ENCODE measurements at places on chromosomes 2 and 18.

DNA sequence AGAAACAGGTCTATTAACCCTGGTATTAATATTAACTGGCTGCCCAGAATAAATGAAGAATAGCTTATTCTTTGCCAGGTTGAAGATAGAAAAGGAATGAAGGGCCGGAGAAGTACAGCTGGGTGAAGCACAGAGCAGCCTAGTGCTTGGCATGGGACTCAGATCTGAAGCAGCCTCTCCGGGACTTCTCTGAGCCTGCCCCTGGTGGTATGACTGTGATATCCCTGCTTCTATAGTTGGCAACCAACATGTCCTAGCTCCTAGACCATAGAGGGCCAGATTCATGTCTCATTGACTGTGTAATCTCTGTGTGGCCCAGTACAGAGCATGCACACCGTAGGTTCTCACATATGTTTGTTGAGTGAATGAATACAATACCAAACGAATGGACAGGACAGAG lies 107.8 kb downstream of the MSH2 start:
- no peak for DNase-seq

DNA sequence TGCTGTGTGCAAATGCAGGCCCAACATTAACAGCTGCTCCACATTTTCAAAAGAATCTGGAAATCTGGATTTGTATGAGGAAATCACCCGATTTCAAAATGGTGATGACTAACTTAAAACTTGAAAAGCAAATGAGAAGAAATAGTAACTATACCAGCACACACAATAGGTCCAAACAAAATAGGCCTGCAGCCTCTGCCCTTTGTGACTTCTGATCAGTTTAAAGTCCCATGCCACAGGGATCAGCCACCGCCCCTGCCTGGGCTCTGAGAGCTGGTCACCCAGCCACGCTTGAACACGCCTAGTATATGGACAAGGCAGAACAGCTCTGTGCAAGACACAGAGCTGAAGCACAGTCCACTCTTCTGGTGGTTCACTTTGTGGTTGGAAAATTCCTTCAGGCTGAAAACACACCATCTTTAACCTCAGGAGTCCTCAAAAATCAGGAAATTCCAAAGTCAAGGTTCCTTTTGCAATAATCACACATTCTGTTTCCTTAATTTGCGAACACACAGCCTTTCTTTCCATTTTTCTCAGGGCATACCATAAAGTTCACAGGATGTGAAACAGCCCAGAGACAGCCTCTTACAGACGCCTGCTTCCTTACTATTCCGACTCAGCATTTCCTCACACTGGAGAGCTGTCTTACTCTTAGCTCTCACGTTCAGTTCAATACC lies 150.1 kb upstream of the RIOK3 start:
- DNase-seq = no peak

DNA sequence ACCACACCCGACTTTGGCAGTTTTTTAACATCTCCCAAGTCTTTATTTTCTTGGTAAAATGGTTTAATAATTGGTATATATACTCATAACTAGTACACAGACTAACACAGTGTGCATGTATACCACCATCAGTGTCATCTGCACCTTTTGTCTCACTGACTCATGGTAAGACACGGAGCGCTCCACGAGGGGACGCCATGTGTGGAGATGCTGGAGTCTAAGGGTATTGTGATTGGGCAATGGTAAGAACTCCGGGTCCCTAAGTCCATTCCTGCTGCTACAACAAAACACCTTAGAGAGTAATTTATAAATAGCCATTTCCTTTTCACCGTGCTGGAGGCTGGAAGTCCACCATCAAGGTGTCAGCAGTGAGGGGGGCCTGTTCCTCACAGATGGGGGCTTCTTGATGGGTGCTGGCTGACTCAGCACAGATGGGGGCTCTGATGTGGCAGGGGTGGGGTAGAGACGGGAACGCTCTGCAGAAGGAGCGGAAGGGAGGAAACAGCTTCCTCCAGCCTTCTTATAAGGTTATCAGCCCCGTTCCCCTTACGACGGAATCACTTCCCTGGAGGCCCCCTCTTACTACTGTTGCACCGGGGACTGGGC lies 42.0 kb upstream of the EDAR start:
- peak; percentile 18 for DNase-seq

DNA sequence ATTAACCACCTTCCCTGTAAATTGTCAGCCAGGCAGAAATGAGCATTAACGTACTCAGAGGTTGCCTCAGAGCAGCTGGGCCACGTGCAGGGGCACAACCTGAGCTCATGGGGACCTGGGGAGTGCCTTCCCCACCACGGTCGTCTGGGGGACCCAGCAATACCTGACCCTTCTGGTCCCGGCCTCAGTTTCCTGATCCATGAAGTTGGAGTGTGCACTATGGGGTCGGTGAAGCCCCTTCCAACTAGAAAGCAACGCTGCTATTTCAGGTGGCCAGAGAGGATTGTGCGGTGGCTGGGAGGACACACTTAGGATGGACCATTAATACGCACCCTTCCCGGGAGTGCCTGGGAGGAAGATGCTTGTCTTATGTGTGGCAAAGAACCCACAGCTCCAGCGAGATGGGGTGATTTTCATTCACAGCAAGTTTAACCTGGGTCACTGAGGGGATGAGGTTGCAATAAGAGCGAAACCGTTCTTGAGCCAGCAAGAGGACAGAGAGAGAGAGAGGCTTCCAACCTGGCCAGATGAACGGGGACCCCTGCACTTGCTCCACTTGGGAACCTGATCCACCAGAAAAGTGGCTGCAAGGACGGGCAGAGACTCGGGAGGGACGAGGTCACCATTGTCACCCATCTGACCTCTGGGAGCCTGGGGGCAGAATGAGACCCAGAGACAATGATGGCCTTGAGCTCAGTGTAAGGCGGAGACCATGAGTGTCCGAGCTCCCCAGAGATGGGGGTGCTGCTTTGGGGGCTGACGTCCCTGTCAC lies 36.2 kb downstream of the NGEF start:
- no peak for DNase-seq

DNA sequence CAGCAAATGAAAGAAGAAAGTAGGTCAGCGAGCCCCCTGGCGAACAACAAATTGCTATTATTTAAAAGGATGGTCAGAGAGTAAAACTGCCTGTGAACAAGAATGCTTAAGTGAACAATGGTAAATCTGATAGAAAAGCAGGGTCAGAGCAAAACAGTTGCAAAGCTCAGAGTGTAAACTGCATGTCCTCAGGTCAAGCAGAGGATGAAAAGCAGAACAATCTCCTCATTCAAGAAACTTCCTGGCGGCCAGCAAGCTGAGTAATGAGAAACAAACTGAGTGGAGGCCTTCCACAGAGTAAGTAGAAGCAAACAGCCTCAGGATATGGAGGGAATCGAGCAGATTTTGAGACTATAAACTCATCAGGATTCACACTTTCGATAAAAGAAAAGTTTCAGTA lies 117.9 kb downstream of the PPP1R1C start:
- no peak for DNase-seq

- no peak for DNase-seq
These were observed 42.2 kb upstream of the ARHGAP15 start for GRCh38 chr2:143087033-143087432.

- no peak for DNase-seq
These were observed 75.1 kb downstream of the CIB4 start for GRCh38 chr2:26566081-26566375.

- DNase-seq = no peak
These were observed 28.2 kb upstream of the CHRNA1 start for GRCh38 chr2:174792309-174793025.

GRCh38 chr2:131105950-131106801 lies 1.0 kb downstream of the PLEKHB2 start:
- no peak for DNase-seq

DNA sequence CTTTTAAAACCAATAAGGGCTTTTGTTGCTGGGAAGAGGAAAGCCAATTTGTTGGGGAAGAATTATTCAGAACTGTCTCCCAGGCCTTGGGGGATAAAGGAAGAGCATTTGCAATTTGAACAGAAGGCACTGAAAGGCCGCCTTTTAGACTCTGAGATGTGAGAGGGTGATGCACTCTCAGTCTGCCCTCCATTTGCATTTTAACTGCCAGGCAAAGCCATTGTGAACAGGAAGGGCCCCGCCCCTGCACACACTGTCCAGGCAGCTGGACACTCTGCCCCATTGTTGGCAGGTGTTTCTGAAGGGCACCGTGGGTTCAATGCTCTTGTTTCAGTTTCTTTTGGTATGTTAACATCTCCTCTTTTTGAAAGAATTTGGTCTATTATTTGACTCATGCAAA lies 169.5 kb upstream of the COPS8 start:
- DNase-seq = no peak

DNA sequence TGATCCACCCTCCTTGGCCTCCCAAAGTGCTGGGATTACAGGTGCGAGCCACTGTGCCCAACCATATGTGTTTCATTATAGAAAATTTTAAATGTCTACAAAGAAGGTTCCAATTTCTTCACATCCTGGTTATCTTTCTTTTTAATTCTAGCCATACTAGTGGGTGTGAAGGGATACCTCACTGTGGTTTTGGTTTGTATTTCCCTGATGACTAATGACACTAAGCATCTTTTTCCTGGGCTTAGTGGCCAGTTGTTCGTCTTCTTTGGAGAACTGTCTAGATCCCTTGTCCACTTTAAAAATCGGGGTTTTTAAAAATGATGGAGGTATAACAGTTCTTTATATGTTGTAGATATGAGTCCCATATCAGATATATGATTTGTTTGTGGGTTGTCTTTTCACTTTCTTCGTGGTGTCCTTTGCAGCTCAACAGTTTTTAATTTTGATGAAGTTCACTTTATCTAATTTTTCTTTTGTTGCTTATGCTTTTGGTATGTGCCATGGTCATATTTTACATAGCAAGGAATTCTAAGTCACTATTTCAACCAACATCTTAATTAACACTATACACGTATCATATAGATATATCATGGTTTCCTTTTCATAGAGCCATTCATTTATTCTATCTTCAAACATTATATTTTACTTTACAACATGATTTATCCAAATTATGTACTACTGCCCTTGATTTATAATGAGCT lies 135.0 kb upstream of the RIOK3 start:
- no peak for DNase-seq

GRCh38 chr2:58688813-58689212 lies 447.7 kb upstream of the FANCL start:
- no peak for DNase-seq

GRCh38 chr2:3759331-3759730 lies 56.0 kb downstream of the DCDC2C start:
- no peak for DNase-seq

DNA sequence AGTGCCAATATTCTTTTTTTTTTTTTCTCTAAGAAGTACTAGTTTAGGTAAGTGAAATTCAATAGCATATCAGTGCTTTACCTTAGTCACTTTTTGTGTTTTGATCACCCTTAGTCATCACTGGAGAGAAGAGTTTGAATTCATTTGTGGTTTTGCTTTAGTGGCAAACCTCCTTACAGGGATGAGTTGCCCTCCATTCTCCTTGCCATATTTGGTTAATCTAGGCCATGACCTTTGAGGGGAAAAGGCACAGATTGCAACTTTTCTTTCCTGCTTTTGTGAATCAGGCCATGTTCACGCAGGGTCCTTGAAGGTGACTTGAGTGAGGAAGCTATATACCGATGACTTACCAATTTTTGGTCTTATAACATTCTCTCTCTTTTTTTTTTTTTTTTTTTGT lies 34.4 kb downstream of the PLEKHA3 start:
- DNase-seq = no peak

DNA sequence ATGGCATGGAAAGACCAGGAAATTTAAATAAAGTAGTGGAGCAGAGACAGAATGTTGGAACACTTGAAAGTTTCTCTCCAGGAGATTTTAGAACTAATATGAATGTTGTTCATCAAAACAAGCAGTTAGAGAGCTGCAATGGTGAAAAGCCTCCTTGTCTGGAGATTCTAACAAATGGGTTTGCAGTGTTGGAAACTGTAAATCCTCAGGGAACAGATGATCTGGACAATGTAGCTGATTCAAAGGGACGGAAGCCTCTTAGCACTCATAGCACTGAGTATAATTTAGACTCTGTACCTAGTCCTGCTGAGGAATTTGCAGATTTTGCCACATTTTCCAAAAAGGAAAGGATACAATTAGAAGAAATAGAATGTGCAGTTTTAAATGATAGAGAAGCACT lies 27.7 kb downstream of the AFTPH start:
- no peak for DNase-seq

- no peak for DNase-seq
These were observed 533.5 kb downstream of the TNS1 start for GRCh38 chr2:217469203-217469810.

- DNase-seq = no peak
These were observed 312.2 kb downstream of the LRATD1 start for GRCh38 chr2:14944562-14945346.

DNA sequence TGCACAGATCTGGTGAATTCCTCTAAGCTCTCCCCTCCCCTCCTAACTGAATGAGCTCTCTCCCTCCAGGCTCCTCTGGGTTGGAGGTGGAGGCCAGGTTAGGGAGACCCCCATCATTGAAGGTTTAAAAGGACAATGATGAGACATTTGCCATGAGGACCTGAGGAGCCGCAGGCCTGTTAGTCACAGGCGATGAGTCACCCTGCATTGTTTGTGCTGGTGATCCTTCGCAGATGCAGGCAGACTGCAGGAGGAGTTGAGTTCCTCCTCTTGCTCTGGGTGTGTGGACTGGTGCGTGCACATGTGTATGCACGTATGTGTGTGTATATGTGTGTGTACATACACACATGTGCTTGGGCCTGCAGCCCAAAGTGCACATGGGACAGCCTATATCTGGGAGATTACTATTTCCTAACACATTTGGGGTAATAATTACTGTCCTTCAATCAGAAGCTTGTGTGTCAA lies 42.0 kb downstream of the MCFD2 start:
- DNase-seq = no peak

GRCh38 chr2:215914054-215914776 lies 99.1 kb downstream of the MREG start:
- DNase-seq = no peak

DNA sequence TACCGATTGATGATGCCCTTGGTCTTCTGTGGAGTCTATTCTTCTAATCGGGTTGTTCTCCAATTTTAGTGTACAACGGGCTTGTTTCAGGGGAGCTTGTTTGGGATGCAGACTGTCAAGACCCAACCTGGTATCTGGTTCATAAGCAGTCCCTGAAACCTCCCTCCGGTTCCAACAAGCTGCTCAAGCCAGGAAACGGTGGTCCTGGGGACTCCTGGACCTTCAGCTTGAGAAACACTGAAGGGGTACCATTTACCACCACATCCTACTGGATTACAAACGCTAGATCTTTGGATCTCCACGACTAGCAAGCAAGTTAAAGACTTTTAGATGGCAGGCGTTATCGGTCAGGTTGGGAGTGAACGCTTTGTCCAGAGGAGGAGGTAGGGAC lies 2.0 kb downstream of the BCL2 start:
- DNase-seq = no peak

- no peak for DNase-seq
These were observed 79.1 kb upstream of the DLX2 start for GRCh38 chr2:172181840-172182239.

GRCh38 chr2:55146263-55146662 lies 85.8 kb downstream of the CLHC1 start:
- DNase-seq = no peak

- DNase-seq = no peak
These were observed 3.1 kb upstream of the KYNU start for GRCh38 chr2:142874293-142874814.

DNA sequence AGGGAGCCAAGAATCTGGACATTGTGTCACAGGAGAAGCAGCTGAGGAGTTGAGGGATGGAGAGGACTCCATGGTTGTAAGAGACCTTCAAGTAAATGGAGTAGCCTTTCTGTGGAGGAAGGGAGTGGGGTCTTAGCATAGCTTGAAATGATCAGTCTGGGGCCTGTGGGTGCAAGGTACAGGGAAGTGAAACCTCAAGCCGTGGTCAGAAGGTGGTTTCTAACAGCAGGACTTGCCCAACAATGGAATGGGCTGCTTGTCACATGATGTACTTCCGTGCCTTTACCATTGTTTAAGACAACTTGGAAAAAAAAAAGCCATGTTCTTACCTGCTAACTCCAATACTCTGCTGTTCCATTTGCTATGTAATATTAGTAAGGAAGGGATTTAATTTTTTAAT lies 140.7 kb downstream of the LDLRAD4 start:
- DNase-seq = no peak
